ENCODE measurements at places on chromosomes 13 and 19.

- no peak for DNase-seq
Observed at GRCh38 chr13:24060993-24061392, 99.5 kb upstream of the SPATA13 start.

- peak; percentile 11 for DNase-seq
Observed at GRCh38 chr13:29500386-29500785, 95.1 kb downstream of the SLC7A1 start.

DNA sequence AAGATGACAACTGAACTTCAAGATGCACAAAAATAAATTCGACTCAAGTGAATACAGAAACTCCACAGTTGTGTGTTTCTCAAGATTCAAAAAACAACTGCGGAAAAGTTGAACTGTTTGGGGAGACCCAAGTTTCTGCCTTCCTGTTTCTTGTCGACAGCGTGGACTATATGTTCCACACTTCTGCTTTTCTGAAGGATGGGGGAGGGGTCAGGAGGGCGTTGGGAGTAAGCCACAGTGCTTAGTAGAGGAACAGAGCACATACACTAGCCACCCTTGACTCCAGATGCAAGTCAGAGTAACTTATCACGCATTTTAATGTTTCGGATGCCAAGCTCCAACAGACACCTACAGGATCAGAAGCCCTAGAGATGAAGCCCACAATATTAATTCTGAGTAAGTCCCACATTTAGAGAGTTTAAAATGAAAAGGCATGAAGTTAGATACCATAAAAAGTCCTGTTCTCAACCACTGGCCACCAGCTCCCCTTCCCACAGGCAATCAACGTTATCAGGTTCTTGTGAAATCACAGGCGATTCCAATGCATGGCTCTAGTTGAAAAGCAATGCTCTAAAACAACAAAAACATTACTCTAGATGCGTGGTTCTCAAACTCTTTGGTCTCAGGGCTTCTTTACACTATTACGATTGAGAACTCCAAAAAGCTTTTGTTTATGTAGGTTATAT is 4.2 kb downstream of the TUBGCP3 start:
- DNase-seq: no peak

DNA sequence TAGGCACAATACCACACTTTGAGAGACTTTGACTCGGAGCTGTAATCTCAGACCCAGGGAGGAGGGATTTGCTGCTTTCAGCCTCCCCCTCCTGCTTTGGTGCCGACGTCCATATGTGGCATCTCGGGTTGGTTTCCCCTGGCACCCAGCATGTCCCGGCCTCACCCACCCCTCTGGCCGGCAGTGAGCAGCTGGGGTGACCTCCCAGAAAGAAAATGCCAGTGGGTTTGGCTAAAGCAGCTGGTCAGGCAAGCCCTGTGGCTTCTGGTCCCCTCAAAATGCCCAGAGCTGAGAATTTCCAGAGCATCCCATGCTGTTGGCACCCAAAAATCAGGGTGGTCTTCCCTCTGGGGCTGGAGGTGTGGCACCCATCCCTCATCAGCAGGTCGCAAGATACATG is 34.1 kb downstream of the INSR start:
- no peak for DNase-seq

- no peak for DNase-seq
Observed at GRCh38 chr13:50523307-50523706, 320.2 kb downstream of the DLEU7 start.

GRCh38 chr13:25581351-25581750 is 209.6 kb downstream of the ATP8A2 start:
- DNase-seq: no peak

- DNase-seq: no peak
Observed at GRCh38 chr19:6413291-6413690, 11.3 kb downstream of the KHSRP start.

- no peak for DNase-seq
Observed at GRCh38 chr13:46172531-46172991, 9.4 kb downstream of the LCP1 start.

DNA sequence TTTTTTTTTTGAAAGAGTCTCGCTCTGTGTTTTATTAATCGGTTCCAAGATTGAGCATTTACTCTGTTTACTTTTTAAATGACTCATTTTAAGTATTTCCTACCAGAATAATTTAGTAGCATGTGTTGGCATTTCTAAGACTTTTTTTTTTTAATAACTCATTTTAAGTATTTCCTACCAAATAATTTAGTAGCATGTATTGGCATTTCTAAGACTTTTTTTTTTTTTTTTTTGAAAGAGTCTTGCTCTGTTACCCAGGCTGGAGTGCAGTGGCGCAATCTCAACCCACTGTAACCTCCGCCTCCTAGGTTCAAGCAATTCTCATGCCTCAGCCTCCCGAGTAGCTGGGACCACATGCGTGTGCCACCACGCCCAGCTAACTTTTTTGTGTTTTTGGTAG is 13.1 kb downstream of the SETDB2 start:
- no peak for DNase-seq

DNA sequence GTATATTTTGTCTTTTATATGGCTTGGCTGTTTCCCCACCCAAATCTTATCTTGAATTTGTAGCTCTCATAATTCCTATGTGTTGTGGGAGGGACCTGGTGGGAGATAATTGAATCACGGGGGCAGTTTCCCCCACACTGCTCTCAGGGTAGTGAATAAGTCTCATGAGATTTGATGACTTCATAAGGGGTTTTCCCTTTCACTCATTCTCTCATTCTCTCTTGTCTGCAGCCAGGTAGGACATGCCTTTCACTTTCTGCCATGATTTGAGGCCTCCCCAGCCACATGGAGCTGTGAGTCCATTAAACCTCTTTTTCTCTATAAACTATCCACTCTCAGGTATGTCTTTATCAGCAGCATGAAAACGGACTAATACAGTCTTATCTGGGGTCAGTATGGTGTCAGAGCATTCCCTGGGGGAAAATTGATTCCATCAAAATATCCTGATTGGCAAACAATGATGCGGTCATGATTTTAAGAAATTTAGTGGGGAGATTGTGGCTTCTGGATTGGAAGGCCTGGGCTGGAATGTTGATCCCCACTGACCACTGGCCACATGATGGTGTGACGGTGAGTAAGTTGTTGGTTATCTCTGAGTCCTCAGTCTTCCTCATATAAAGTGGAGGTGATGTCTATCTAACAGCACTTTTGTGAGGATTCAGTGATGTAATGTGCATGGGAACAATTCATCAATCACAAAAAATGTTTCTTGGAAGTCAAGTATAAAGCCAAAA is 27.5 kb upstream of the ANKRD10 start:
- DNase-seq: no peak

DNA sequence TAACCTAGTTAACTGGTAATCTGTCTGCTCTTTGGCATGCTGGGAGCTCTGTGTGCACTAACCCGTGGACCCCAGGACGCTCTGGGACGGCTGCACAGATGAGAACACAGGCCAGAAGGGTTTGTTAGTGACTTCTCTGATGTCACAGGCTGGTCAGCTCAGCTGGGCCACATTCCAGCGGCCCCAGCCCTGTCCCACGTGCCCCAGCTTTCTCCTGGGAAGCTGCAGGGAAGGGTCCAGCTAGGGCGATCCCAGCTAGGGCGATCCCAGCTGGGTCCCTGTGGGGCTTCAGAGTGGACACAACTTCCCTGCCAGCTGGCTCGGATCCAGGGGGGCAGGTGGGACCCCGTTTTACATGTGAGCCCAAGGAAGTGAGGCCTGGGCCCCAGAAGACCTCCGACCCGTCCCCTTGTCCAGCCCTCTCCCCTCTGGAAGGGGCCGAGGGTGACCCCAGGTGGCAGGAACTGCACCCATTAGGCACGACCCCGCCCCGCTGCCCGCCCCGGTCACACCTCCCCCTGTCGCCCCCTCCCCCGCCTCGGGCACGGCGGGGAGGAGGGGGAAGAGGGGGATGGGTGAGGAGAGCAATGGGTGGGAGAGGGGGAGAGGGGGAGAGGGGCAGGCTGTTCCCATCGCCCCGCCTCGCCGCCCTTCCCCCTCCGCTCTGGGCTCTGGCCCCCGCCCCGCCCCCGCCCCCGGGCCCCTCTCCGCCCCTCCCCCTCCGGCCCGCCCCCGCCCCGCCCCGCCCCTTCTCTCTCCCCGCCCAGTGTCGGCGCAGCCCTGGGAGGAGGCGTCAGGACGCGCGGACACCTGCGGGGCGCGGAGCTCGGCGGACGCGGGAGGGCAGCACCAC is 75.2 kb upstream of the MCF2L start:
- peak; percentile 88 for DNase-seq

DNA sequence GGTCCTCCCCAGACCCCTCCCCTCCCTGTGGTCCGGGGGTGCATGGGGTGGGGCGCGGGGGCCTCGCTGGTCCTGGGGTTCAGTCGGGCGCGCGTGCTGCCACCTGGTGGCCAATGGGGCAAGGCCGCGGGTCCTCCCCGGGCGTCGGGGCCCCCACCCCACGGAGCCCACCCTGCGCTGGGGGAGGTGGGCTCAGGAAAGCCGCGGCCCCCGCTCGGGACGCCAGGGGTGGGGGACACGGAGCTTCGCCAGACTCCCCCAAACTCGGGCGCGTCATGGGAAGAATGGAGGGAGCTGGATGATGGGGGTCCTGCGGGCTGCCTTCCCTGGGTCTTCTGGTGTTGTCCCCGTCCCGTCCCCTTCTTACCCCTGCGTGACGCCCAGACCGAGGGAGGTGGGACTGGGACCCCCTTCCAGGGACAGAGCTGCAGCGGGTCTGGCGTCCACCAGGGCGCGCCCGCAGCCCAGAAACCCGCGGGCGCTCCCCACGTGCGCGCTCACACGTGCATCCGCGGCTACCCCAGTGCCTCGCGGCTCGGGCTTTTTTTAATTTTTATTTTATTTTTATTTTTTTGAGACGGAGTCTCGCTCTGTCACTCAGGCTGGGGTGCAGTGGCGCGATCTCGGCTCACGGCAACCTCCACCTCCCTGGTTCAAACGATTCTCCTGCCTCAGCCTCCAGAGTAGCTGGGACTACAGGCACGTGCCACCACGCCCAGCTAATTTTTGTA is 19.8 kb upstream of the TCF3 start:
- DNase-seq: no peak

GRCh38 chr13:53028637-53029203 is at the start of gene OLFM4:
TSS of gene OLFM4 (plus strand) at chr13:53028813. CDS start at chr13:53028837, 24 bp downstream.
- DNase-seq: no peak

- DNase-seq: peak; percentile 22
Observed at GRCh38 chr13:103101500-103101899, 35.3 kb upstream of the SLC10A2 start.

DNA sequence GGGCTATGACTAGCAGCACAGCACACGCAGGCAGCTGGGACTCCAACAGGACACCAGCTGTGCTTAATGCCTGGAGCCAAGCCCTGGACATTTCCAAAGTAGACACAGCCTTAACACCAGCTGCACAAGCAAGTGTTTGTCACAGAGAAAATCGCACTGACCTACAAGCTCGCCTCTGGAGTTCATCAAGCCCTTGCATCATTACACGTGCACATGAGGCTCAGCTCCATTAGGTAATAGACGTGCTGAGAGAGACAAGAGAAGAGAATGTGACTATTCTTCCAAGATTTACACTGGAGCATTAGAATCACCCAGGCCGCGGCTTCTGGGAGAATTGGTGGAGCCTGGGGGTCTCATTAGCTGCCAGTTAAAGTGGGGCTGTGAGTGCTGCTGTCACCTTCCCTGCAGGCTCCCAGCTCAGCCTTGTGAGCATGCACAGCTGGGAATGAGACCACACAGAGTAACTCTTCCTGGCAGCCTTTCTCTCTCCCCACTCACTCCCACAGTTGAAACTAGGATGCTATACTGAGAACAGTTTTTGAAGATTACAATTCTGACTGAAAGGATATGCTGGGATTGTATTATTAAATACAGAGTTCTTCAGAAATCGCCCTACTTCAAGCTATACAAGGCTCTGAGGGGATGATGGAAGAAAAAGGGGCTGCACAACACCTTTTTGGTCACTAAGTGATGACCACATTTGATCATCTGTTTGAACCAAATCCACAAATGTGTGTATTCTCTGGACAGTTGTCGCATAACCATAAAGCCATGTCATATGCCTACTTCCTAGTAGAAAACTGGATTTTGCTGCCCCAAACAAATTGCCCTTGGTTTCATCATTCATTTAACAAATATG is 10.5 kb downstream of the STOML3 start:
- no peak for DNase-seq
